ENCODE measurements at places on chromosomes 7 and 10.

DNA sequence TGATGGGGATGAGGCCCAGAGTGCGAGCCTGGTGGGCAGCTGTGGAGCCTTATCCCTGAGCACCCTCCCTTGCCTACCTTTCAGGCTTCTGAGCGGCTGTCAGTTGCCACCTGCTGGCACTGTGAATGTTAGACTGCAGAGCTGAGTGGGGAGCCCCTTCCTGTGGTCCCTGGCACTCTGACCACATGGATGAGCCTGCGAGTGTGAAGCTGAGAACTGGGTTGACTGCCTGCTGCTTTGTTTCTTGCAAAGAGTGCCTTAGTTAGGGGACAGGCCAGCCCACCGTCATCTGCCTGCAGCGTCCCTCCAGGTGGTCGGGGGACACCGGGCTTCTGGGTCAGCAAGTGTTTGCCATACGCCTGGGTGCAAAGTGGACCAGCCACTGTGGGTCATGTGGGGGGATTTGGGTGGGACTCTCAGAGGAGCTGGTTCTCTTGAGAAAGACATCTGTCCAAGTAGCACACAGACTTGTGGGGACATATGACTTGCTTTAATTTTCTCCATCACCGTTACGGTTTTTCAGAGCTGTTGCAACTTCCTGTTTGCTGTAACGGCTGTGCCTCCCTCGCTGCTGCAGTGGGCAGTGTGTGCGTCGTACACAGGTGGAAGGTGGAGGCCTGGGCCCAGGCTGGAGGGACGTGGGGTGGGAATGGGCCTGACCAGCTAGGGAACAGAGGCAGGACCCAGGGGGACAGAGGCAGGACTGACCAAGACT is 13.7 kb downstream of the INPP5A start:
- peak; percentile 26 for DNase-seq

DNA sequence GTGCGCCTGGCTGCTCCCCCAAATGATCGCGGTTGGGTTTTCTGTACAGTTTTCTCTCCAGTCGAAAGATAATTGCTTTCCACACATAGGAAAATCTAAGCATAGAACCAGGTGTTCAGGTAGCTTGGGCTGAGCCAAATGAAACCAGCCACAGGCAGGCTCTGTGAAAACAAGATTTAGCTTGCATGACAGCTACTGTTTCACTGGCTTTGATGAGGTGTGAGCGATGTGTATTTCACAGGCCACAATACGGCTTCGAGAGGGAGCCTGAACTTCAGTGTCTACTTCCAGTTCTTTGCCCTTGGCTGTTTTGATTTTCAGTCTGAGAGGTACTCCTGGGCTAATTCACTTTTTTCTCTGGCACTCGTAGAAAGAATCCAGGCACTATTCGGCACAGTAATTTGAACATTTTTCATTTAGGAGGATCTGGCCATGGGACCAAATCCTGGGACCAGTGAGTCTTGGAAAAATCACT is 110.5 kb downstream of the JCAD start:
- DNase-seq: peak; percentile 36

GRCh38 chr7:116348346-116348745 is 138.0 kb downstream of the TES start:
- DNase-seq: no peak

DNA sequence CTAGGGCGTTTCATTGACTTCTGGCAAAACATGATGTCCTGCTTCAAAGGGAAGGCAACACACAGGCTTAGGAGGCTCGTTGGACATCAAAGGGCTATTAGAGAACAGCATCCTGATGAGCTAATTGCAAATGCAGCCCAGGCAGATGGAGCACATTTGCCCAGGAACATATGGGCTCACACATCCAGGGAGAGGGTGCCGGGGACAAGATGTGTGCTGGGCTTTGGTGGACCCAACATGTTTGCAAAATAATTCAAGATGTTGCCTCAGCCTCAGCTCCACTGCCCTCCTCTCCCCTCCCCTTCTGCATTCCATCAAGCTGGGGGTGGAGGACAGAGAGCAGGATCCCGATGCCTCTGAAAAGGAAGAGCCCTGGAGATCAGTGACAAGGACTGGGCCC is 217.1 kb upstream of the ZMIZ1 start:
- DNase-seq: peak; percentile 66

DNA sequence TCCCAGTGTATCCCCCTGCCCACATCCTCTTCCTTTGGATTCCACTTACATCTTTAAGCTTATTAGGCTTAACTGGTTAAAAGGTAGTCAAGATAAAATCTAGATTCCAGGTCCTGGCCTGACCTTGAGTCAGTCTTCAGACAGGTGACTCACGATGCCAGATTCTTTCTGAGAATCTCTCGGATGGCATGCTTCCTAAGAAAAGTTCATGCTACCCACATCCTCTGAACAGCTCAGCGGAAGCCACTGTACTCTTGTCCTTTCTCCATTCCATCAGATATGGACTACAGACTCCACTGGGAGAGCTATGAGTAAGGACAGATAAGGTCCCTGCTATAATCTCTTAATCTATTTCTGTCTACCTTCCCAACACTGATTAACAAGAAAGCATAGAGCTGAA is 43.4 kb downstream of the DNMBP start:
- DNase-seq: peak; percentile 78

- no peak for DNase-seq
These were observed 15.8 kb downstream of the RPP30 start for GRCh38 chr10:90887555-90887954.

GRCh38 chr10:121531076-121531829 is 67.0 kb downstream of the FGFR2 start:
- no peak for DNase-seq

DNA sequence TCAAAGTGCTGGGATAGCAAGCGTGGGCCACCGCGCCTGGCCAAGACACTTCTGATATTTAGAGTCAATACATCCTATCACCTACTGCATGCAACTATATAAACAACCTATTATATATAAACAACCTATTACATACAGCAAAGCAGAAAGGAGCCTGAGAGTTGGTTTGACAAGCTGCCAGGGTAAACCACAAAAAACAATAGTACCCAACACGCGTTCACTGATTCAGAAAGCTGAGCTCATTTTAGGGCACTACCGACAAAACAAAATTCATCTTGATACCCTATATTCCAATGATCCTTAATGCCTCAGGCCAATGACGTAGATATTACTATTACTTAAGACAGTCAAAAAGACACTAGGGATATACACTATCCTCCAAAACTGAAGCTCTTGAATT is 16.2 kb downstream of the MALSU1 start:
- no peak for DNase-seq

- no peak for DNase-seq
These were observed 57.2 kb downstream of the PAX2 start for GRCh38 chr10:100802607-100803006.

DNA sequence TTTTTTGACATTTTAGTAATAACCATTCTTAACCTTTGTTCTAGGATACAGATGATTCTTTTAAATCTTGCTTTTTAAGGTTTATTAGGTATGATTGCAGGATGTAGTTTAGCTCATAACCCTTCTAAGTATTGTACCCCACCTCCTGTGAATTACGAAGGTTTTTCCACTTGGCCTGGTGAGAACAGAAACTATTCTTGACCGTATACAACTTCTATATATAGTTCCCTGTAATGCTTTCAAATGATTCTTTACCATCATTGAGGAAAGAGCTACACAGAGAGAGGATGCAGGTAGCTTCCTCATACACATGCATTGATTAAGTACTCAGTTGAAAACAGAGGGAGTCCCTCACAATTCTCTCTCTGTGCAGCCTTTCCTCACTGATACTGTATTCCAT is 86.3 kb downstream of the PALS2 start:
- no peak for DNase-seq

GRCh38 chr10:14564268-14564744 is 210.4 kb downstream of the FAM107B start:
- no peak for DNase-seq

GRCh38 chr10:82505009-82505408 is 630.0 kb downstream of the NRG3 start:
- no peak for DNase-seq

DNA sequence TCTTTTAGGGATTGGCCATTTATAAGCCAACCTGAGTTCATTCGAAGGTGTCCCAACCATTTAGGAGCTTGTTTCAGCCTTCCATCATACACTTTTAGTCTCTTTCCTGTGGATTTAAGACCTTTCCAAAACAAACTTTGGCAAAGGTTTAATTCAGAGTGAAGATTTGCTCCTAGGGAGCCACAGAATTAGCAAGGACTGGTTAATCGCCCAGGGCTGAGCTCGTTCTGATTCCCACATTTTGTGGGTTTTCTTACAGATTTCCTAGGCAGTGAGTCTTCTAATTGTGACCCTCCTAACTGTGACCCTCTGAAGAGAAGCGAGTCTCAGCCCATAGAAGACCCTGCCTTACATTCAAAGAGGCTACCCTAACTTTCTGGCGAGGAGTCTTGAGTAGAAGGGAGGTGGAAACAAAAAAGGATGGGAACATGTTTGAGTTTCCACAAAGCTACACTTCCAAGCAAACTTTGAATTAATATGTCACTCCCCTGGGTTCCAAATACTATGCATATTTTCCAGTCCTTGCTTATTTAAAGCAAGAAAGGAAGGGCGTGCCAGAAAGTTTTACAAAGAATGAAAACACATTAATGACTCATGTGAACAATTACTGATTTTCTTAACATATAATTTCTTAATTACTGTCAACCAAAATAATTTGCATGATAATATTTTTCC is 118.3 kb downstream of the ARID5B start:
- DNase-seq: peak; percentile 59

GRCh38 chr10:15325243-15325943 is 45.7 kb downstream of the FAM171A1 start:
- DNase-seq: no peak

- no peak for DNase-seq
These were observed 12.0 kb upstream of the HERC4 start for GRCh38 chr10:68086910-68087684.

- no peak for DNase-seq
These were observed 428.5 kb downstream of the RPS24 start for GRCh38 chr10:78462176-78462575.

- no peak for DNase-seq
These were observed 101.3 kb upstream of the TBX20 start for GRCh38 chr7:35355199-35355598.

Data from AG08395 (cell line).